ENCODE measurements at places on chromosomes 2 and 18.

GRCh38 chr2:137675584-137676327 is 288.5 kb upstream of the HNMT start:
- DNase-seq = no peak

DNA sequence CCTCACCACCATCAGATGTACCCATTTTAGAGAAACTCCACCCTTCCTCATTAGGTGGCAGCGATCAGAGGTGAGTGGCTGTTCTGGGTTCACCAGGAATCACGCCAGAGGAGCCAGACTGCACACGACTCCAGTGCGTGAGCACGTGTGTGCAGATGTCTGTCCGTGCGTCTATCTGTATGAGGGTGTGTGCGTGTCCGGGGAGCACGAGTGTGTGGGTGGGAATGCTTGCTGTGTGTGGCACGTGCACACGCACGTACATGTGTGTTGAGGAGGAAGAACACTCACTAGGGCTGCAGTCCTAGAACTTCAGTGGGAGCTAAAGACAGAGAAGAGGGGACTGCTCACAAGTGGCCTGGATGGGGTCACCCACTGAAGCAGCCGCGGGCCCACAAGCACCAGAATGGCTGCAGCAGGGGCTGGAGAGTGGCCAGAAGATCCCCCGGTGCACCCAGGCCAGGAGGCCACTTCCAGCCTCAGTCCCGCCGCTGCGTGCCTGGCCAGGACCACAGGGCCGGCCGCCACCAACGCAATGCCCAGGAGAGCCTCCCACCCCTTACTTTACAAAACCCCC is 13.9 kb downstream of the HDAC4 start:
- no peak for DNase-seq

- no peak for DNase-seq
Observed at GRCh38 chr2:9778012-9778411, 65.3 kb upstream of the TAF1B start.

DNA sequence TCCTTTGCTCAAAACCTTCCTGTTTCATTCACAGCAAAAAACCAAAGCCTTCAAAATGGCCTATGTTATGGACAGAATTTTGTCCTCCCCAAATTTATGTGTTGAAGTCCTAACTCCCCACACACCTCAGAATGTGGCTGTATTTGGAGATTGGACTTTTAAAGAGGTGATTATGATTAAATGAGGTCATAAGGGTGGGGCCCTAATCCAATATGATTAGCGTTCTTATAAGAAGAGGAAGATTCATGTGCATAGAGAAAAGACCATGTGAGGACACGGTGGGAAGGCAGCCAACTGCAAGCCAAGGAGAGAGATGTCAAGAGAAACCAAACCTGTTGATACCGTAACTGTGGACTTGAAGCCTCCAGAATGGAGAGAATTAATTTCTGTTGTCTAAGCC is 4.6 kb upstream of the ZNF638 start:
- DNase-seq = no peak

DNA sequence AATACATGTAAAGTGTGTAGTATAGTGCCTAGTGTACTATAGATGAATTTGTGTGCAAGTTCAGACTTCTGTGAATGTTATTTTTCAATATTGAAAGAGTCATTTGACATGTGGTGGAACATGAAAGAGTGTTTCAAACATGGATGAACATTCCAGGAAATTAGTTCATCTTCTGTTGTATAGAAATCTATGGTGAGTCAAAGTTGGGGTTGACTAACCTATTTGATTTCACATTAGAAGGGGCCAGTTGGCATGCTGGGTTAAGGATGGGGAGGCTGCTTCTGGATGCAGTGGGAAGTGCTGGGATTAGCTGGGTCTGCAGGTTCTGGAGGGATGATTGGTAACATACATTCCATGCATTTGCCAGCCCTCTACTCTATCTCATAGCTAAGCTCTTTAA is 50.6 kb downstream of the LYPD6B start:
- DNase-seq = no peak

GRCh38 chr2:126699018-126699417 is 43.1 kb downstream of the GYPC start:
- no peak for DNase-seq
